Activated T-cell treated with anti-CD3 and anti-CD28 coated beads, Interleukin-2, amount 50 U/mL, for 72 hours (primary cell): ENCODE measurements at places on chromosomes 1 and 21. TPM values are rescaled to one million over a fixed set of nuclear protein-coding genes. Genes with fewer than 3 reads are reported as not detected.

The EPRS1 gene
- 204 TPM for total RNA-seq

The KCNJ15 gene
- 0.07 TPM for total RNA-seq

The SAMSN1 gene
- 65.4 TPM for total RNA-seq

The PEX10 gene
- total RNA-seq = 10.2 TPM

The THEM5 gene
- 0.25 TPM for total RNA-seq

The POU3F1 gene
- not detected for total RNA-seq

DNA sequence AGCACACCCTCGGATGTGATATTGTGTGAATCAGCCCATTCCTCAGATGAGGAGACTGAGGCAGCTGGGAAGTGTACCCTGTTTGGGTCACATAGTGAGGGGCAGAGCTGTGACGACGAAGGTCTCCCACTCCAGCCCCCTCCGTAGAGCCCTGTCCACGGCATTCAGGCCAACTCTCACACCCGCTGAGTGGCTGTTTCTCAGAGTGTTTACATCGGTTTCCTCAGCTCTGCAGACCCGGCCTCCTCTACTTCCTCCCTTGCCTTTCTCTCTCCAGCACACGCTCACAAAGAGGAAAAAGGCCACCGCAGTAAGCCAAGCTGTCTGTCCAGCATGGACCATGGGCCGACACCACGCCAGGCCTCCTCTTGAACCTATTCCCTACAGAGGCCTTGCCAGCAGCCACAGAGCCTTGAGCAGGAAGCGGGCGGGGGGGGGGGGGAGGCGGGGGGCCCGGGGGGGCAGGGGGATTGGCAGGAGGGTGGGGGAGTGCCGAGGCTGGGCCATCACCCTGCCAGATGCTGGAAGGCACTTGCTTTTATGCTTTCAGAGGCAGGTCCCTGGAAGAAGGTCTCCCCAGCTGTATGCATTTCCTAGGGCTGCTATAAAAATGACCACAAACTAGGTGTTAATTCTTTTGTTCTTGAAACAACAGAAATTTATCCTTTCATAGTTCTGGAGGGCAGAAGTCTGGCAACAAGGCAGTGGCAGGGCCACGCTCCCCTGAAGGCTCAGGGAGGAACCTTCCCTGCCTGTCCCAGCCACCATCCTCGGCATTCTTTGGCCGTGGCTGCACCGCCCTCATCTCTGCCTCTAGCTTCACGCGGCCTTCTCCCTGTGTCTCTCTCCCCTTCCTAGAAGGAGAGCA, 178.4 kb downstream of the PSMG1 start:
- peak; percentile 6 for DNase-seq

DNA sequence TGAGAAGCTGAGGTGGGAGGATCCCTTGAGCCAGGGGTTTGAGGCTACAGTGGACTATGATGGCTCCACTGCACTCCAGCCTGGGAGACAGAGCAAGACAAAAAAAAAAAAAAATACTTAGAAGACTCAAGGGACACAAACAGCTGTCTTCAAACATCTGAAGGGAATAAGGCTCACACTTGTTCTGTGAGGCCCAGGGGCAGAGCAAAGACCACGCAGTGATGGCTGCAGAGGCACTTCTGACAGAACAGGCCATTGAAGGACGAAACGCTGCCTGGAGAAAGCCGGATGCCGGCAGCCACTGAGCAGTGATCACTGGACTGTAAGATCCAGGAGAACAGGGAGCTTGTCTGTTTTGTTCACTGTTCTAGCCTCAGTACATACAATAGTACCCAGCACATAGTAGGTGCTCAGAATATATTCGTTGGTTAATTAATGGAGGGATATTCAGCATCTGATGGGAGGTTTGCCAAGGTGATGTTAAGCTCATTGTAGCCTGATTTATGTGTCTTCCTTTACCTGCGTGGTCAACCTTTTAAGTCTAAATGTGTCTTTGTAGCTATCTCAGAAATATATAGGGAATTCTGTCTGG, 12.1 kb upstream of the NDC1 start:
- DNase-seq = no peak

GRCh38 chr1:179786815-179787685, 44.0 kb downstream of the FAM163A start:
- DNase-seq = no peak

DNA sequence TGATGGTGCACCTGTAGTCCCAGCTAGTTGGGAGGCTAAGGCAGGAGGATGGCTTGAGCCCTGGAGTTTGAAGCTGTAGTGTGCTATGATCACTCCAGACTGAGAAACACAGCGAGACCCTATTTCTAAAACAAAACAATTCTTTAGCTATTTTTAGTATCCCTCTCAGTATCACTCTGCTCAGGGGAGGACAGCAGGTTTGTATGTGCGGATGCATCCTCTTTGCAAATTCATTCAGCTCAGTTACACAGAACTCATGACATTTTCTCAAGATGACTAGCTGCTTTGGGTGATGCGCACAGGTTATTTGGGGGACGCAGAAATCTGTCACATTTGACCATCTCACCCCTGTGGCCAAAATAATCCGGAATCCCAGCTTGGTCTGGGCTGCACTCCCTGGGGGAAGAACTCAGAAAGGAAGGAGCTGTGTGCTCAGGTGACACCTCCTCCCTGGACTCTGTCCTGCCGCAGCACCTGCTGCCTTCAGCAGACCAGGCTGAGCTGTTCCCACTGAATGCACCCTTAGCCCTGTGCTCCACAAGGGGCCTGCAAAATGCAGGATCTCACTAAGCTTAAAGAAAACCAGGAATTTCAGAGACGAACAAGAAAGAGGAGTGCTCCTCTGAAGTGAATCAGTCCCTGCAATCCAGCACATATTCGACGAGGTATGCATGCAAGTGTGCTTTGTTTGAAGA, 89.5 kb upstream of the PGBD5 start:
- DNase-seq = no peak

DNA sequence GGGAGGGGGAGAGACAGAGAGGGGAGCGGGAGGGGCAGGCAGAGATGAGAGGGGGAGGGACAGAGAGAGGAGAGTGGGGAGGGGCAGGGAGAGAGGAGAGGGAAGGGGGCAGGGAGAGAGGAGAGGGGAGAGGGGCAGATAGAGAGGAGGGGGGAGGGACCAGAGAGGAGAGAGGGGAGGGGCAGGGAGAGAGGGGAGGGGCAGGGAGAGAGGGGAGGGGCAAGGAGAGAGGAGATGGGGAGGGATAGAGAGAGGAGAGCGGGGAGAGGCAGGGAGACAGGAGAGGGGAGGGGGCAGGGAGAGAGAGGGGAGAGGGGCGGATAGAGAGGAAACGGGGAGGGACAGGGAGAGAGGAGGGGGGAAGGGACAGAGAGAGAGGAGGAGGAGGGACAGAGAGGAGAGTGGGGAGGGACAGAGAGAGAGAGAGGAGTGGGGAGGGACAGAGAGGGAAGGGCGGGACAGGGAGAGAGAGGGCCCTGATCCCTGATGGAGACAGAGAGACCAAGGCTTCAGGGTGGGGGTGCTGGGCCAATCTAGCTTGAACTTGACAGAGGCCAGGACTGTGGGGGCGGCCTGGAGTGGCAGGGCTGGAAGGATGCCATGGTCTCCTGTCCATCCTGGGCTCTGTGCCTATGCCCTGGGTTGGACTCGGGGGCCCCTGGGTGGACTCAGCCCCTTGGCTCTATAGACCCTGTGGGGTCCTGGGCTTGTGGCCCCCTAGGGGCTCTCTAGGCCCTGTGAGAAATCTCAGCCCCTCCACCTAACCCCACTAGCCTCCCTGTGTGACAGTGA, 43.6 kb downstream of the DMRTB1 start:
- no peak for DNase-seq

DNA sequence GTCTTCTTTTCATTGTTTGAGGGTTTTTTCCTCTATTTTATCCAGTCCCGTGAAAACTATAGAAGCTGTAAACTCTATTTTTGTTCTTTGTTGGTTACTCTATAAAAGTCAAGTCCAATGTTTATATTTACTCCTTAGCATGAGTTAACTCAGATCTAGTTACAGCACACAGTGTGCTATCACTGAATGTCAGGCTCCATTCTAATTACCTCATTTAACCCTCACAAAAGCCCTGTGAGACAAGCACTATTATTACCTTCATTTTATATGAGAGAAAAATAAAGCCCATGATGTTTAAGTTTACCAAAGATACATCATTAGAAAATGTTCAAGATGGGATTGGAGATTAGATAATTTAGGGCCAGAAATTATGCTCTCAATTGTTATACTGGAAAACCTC, 251.4 kb upstream of the SNX7 start:
- no peak for DNase-seq

DNA sequence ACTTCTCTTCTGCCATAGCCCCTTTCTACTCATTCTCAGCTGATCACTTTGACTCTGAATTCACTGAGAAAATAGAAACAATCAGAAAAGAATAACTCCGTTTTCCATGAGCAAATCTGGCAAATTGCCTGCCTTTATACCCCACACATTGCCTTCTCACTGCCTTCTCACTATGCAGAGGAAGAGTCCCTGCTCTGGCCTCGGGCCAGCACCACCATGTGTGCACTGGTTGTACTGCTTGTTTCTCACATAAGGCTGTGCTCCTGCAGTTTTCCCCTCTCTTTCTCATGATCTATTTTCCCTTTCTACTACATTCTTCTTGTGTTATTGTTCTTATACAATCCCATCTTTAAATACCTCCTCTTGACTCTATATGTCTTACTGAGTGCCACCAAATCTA, 2.3 kb upstream of the HMGCS2 start:
- no peak for DNase-seq

DNA sequence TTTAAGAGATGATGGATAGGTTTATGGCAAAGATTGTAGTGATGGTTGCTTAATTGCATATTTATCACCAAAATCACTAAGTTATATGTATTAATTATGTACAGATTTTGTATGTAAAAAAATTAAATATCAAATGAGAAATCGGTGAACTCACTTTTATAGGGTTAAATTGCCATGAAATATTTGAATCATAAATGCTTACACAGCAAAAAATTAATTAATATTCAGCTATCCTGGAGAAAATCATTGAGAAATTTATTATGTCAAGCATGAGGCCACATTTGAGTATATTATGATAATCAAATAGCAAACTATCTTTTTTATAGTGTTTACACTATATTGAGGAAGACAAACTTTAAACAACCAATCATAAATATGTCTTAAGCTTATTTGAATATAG, 239.4 kb upstream of the BRINP3 start:
- no peak for DNase-seq

DNA sequence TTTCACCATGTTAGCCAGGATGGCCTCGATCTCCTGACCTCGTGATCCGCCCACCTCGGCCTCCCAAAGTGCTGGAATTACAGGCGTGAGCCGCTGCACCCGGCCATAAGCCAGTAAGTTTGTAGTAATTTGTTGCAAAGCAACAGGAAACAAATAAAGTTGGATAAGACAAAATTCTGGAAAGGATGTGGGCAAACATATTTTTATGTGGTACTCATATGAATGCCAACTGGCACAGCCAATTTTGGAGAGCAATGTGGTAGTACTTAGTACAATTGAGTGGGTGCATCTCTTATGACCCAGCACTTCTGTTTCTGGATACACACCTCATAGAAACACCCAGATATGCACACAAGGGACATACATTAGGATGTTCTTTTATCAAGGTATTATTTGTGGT, 8.4 kb upstream of the IL12RB2 start:
- no peak for DNase-seq

GRCh38 chr1:197065559-197065958, 1.5 kb downstream of the F13B start:
- no peak for DNase-seq
